ENCODE measurements at places on chromosomes 13 and 19. TPM values are rescaled to one million over a fixed set of nuclear protein-coding genes. Genes with fewer than 3 reads are reported as not detected.

The BST2 gene
- polyA plus RNA-seq, result 17.0 TPM

The SERTM1 gene
- 12.2 TPM for polyA plus RNA-seq

The ZNF284 gene
- 10.2 TPM for polyA plus RNA-seq

The OVOL3 gene
- 0.15 TPM for polyA plus RNA-seq

The ZNF414 gene
- polyA plus RNA-seq, result 19.0 TPM
